ENCODE measurements at places on chromosomes 1 and 21.

DNA sequence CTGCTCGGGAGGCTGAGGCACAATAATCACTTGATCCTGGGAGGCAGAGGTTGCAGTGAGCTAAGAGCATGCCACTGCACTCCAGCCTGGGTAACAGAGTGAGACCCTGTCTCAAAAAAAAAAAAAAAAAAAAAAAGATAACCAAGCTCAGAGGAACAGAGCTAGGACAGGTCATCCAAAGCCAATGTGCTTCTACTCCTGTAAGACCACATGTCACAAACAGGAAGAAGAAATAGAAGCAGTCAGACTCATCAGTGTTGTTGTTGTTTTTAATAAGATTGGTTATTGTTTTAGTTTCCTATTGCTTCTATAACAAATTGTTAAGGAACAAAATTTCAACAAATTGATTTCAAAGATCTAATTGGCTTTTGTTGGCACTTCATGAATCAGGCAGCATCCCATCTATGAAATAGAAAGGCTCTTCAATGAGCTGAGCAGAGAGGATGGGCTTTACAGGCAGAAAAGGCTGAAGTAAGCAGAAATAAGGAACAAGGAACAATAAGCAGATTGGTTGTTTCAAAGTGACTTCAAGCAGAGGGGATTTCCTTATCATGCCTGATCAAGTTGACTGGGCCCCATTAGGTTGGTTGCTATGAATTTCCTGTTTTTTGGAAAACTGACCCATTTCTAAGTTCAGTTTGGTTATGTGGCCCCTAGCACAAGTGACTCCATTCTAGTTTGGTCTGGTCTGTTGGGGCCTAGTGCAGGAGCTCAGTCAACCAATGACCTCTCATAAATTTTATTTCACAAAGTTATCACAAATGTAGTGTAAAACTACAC, 6.0 kb upstream of the AKNAD1 start:
- no peak for DNase-seq

DNA sequence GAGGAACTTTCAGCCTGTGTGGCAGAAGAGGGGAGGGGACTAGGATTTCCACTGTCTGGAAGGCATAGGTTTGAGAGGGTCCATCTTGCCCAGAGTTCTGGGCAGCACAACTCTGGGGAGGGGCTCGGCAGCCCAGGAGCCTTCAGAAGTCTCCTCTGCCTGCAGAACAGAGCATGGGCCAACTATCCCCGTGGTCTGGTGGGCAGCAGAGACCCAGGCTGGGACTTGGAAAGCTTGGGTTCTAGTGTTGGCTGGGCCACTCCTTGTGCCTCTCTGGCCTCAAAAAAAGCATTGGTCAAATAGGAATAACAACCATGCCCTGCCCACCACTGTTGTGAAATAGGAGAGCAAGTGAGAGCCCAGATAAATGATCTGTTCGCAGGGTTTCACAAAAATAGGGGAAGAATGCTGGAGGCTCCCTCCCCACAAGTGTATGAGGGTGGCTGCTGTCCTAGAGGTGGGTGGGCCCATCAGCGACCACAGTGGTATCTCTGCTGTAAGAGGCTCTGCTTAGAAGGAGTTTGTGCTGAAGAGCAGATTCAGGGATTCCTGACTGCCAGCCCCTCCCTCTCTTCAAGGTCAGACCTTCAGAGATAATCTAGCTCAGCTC, 8.9 kb downstream of the EPHA10 start:
- no peak for DNase-seq

DNA sequence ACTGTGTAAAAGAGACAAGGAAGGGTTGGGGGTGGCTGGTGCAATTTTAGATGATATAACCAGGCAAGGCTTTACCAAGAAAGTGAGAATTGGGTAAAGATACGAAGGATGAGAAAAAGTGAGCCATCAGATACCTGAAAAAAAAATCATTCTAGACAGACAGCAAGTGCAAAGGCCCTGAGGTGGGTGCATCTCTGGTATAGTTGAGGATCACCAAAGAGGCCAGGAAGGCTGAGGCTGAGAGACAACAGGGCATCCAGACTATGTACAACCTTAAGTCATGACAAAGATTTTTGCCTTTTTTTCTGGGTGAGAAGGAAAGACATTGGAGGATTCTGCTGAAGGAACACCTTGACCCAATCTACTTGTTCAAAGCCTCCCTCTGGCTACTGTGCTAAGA, 29.9 kb downstream of the RXRG start:
- no peak for DNase-seq

DNA sequence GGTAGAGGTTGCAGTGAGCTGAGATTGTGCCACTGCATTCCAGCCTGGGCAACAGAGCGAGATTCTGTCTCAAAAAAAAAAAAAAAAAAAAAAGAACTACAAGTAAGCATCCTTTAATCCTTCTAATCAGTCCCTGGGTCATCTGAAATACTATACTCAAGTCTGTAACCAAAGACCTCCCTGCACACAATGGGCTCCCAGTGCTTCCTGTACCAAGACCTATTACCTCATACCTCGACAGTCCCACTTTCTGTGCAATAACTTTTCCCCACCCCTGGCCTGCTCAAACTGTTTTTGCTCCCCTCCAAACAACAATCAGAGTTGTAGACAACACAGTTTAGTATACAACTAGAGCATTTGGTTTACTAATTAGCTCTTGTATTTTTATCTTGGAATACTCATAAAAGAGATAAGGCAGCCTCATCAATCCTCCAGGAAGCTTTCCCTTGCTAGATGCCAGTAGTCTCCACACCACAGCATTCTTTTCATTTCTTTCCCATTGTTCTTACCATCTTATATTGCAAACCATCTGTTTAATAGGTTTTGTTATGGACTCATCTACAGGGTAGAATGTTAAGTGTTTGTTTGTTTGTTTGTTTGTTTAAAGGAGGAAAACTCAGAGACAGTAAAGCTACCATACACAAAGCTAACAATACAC, 19.2 kb upstream of the RLF start:
- DNase-seq = no peak

DNA sequence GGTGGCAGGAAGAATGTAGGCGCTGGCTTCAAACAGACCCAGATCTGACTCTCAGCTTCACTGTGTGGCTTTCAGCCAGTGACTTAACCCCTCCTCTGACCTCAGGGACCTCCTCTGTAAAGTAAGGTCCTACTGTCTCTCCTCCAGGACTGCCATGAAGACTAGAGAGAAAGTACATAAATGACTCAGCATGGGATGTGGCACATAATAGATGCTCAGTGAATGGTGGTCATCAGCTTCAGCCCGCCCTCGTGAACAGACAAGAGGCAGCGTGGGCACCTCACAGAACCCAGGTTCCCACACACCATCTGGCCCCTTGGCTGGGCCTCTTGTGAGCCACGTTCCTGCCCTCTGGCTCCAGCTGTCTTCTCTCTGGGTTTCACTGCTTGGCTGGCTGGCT, 126.0 kb downstream of the SYF2 start:
- peak; percentile 34 for DNase-seq

DNA sequence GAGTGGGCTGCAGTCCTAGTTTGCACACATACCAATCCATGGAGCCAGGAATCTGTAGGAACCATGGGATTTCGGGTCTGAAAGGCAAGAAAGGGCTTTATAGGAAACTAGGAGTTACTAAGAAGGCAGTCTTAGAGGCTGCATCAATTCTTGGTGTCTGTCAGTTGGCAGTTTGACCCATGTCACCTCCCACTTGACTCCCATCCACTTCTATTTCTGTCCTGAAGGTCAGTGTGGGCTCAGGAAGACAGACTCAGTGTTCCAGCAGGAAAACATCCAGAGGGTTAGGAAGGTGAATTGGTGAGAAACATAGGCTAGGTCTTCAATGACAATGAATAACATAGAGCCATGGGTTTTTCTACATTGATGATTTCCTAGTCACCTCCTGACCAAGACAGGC, 4.0 kb downstream of the CYP4A11 start:
- DNase-seq = no peak
